Stimulated activated CD8-positive, alpha-beta memory T cell treated with anti-CD3 and anti-CD28 coated beads, Interleukin-7, amount 100 ng/mL, for 4 hours (primary cell): ENCODE measurements at places on chromosomes 13 and 19.

DNA sequence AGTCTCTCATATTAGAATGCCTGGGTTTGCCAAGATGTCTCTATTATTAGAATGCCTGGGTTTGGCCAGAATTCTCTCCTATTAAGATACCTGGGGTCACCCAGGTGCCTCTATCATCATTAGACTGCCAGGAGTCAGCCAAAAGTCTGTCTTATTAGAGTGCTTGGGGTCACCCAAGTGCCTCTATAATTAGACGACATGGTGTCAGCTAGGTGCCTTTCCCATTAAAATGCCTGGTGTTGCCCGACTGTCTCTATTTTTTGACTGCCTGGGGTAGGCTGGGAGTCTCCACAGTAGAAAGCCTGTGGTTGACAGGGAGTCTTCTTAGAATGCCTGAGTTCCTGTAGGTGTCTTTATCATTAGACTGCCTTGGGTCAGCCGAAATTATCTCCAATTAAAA lies 1536.6 kb downstream of the UQCRFS1 start:
- no peak for DNase-seq

- DNase-seq: no peak
Measured at GRCh38 chr19:11479898-11480714, 740 bp downstream of the ELAVL3 start.

- no peak for DNase-seq
Measured at GRCh38 chr13:34037636-34038540, 219.9 kb downstream of the RFC3 start.

- no peak for DNase-seq
Measured at GRCh38 chr19:42284591-42285341, 15.7 kb downstream of the CIC start.

DNA sequence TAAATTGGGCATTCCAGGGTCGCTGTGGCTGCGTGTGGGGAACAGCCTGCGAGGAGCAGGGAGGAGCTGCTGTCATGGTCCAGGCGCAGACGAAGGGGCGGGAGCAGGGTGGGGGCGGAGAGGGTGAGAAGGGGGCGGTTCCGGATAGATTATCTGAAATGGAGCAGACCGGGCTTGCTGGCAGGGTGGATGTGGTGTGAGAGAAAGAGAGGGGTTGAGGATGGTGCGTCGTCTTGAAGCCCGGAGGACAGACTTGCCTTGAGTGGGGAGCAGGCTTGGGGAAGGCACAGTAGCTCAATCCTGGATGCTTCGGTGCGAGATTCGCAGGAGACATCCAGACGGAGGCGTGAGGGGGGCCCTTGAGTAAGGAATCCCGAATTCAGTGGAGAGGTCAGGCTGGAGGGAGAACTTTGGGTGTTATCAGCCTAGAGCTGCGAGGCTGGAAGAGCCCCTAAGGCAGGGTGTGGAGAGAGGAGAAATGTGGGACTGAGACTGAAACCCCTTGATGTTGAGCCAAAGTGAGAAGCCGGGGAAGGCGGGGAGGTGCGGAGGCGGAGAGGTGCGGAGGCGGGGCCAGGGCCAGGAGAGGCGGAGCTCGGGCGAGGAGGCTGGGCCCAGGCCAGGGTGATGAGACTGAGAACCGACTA lies 40.6 kb downstream of the DPF1 start:
- no peak for DNase-seq

GRCh38 chr13:81670048-81670447 lies 1329.1 kb upstream of the SPRY2 start:
- DNase-seq: no peak

- no peak for DNase-seq
Measured at GRCh38 chr13:42413484-42413815, 141.5 kb downstream of the AKAP11 start.

DNA sequence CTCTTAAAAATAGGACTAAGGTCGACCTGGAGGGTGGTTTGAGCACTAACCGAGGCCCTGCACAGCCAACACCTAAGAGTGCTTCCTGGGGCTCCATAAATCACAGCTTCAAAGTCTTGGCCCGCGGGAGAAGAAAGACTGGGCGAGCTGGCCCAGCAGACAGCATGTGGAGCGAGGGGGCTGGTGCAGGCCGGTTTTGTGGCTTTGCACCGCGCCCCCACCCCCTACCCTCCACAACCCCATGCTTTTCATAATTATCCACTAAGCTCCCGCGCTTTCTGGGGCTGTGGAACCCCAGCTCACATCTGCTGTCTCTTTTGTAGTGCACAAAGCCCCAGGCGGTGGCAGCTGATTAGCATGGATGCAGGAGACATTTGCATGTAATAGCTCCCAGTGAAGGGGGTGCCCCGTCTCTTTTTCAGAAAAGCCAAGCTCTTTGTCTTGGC lies 17.1 kb downstream of the CARM1 start:
- no peak for DNase-seq

DNA sequence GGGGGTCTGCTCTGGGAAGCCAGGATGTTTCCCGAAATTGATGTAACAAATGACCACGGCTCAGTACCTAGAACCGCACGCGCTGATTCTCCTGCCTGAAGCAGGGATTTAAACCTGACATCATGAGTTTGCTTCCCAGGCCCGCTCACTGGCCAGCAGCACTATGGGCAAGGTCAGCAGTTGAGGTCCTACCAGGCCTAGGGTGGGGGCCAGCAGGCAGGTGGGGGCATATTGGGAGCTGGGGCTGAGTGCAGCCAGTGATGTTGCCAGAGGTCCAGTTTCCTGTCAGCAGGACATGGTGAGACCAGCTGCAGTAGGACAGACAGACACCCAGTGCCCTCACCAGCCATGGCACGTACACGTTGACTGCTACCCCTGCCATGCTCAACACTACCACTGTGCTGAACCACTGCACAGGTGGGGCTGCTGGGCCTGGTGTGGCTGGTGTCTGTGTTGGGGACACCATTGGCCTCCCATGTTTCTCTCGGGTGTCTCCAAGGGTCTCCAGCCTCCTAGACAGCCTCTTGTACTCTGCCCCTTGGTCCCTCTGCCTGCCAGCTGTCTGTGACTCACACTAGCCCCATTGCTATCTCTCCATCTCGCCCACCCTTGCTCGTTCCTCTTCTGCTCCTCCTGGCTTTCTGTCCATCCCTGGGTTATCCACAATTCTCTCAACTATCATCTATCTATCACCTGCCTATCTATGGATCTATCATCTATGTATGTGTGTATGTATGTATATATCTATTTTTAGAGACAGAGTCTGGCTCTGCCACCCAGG lies 1.1 kb upstream of the C19orf85 start:
- DNase-seq: no peak

- DNase-seq: no peak
Measured at GRCh38 chr19:7691497-7691896, 10.4 kb downstream of the FCER2 start.

DNA sequence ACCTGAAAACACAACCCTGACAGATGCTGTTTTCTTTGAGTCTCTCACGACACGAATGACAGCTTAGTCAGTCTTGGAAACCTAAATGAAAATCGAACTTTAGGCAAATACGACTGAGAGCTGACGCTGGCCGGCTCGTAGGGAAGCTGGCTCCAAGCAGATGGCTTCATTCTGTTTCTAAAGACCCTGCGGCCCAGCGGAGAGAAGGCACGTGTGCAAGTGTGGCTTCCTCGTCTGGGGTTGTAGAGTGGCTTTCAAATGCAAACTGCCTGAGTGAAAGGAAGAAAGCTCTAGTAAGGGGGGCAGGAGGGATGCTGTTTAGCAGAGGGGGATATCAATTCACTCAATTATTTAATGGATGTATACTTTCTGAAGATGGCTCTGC lies 26.1 kb upstream of the TIMM44 start:
- no peak for DNase-seq

GRCh38 chr13:114035583-114036531 lies 62.0 kb upstream of the C13orf46 start:
- no peak for DNase-seq

- DNase-seq: no peak
Measured at GRCh38 chr19:13883516-13884064, 6.7 kb downstream of the NANOS3 start.

- no peak for DNase-seq
Measured at GRCh38 chr13:43848001-43848649, 31.4 kb downstream of the CCDC122 start.

GRCh38 chr13:64782466-64782865 lies 2447.7 kb downstream of the PCDH9 start:
- no peak for DNase-seq

- no peak for DNase-seq
Measured at GRCh38 chr19:17021793-17022590, 4.6 kb downstream of the CPAMD8 start.

DNA sequence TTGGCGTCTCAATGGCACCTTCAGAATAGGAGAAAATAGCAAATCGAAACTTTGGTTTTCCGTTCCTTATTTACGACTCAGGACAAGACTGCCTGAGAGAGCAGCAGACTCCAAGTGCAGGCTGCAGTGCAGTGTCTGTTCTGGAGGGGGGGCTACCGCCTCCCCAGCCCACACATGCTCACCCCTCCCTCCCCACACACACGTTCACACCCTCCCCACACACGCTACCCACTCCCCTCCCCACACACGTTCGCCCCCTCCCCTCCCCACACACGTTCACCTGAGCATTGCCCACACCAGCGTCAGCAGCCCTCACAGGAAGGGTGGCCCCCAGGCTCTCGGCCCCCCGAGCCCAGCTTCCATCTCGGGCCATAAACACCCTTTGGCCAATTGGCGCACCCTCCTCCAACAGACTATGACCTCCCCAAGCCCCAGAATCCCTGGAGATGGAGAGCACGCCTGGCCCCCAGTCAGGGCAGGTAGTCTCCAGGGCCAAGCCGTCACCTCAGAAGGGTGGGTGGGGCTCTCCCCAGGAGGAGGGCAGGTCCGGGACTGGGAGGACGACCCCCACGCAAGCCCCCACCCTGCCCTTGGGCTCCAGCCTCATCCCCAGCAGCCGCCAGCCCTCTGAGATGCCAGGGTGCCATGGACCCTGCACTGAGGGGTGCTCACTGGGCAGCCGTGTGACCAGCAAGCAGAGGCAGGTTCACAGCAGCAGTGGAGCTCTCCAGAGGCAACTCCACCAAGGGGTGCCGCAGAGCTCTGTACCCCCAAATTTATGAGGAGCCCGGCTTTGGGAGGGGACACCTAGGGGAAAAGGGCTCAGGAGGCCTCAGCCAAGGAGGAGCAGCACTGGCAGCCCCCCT lies 27.5 kb downstream of the RASA3 start:
- DNase-seq: no peak

DNA sequence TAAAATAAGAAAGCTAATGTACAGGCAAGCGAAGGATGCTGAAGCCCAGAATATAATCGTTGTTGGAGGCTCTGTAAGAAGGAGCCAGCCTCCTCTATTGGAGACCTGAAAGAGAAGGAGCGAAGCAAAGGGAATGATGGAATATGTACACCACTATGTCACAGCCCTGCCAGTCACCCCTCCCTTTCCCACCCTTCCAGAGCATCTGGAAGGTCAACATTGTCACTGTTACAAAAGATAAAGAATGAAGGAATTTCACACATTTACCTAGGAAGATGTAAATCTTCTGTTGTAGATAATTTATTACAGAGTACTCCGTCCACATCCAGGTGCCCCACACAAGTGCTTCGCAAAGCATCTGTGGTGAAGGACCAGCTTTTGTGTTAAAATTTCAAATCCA lies 39.7 kb upstream of the SACS start:
- no peak for DNase-seq

DNA sequence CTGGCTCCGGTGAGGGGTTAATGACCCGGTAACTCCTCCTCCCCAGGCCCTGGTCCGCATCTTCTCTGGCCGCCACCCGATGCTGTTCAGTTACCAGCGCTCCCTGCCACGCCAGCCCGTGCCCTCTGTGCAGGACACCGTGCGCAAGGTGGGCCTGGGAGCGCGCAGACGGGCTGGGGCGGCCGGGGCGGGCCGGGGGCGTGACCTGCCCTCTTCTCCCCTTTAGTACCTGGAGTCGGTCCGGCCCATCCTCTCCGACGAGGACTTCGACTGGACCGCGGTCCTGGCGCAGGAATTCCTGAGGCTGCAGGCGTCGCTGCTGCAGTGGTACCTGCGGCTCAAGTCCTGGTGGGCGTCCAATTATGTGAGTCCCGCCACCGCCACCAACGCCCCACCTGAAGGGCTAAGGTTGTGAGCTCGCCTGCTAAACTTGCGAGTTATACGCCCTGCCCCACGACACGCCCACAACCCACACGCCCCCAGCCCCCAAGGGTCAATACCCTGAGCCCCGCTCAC lies 10.4 kb downstream of the CPT1C start:
- no peak for DNase-seq

GRCh38 chr19:29379257-29380021 lies 146.4 kb upstream of the VSTM2B start:
- DNase-seq: no peak

- DNase-seq: no peak
Measured at GRCh38 chr13:48707405-48707804, 53.7 kb downstream of the CYSLTR2 start.

- DNase-seq: no peak
Measured at GRCh38 chr13:32734511-32734910, 148.3 kb downstream of the PDS5B start.

- DNase-seq: no peak
Measured at GRCh38 chr13:23668562-23668961, 98.3 kb downstream of the TNFRSF19 start.

DNA sequence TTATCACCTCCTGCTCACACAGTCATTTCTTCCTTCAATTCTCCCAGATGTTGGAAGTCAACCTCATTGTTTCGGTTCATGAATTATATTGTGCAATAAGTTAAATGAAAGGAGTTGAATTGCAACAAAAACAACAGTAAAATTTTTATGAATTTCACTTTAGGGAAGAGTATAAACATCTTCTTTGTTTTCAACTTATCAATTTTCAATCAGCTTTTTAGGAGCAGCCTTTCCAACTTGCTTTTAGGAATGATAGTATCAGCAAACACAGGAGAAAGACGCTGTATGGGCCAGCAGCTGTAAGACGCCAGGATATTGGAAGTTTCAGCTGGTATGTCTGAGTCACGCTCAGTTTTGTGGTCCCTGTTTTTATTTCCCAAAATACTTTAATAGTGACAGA lies 132.5 kb upstream of the ARGLU1 start:
- DNase-seq: no peak

GRCh38 chr13:48165063-48165462 lies 67.9 kb upstream of the ITM2B start:
- DNase-seq: no peak

DNA sequence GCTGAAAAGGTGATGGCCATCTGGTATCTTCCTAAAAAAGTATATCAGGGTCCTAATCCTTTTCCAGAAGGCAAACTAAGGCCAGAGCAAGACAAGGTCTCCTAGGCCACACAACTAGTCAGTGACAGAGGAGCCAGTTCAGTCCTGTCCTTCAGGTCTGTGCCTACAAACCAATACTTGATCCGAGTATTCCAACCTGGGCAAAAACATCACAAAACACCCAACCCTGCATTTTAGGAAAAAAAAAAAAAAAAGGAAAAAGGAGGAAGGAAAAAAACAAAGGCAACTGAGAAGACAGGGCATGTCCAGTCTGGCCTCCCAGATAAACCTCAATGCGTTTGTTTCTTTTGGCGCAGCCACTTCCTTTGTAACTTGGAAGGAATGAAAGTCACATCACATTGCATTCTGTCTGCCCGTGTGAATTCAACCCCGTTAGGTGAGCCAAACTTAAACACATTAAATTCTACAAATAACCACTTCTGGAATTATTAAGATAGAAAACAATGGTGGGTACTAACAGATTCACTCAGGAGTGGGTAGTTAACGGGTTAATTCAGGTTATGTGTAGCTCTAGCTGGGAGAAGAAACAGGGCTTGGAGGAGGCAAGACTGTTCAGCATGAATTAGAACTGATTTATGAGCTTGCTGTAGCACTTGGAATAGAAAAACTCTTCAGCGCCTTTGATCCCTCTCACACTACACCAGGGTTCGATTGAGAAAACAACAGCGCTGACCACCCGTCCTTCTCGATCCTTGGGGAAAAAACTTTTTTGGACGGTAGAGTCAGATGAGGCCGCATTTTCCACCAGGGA lies 43.0 kb upstream of the HNRNPA1L2 start:
- DNase-seq: no peak

GRCh38 chr13:25468325-25469168 lies 96.8 kb downstream of the ATP8A2 start:
- DNase-seq: no peak
